ENCODE measurements at places on chromosomes 5 and 9. TPM values are rescaled to one million over a fixed set of nuclear protein-coding genes. Genes with fewer than 3 reads are reported as not detected.

TUSC1 gene
- 0.25 TPM for total RNA-seq

TAS2R1 gene
- not detected for total RNA-seq

LVRN gene
- not detected for total RNA-seq

PCDHGA4 gene
- total RNA-seq, result 0.26 TPM

KIF4B gene
- total RNA-seq, result not detected

DENND4C gene
- total RNA-seq, result 26.0 TPM

SPINK6 gene
- total RNA-seq, result not detected

PSD2 gene
- total RNA-seq, result not detected

CHSY3 gene
- total RNA-seq, result not detected

PKD2L2 gene
- total RNA-seq, result not detected

CDKN2B gene
- 1.3 TPM for total RNA-seq

ANKRD18B gene
- total RNA-seq, result 1.9 TPM

TMEFF1 gene
- total RNA-seq, result 0.50 TPM

TLE1 gene
- total RNA-seq, result 0.34 TPM

OR13C8 gene
- total RNA-seq, result not detected

MEGF10 gene
- total RNA-seq, result not detected

IL3 gene
- total RNA-seq, result 8.9 TPM

ACOT12 gene
- not detected for total RNA-seq

DEPDC1B gene
- 29.5 TPM for total RNA-seq

OTULINL gene
- 17.9 TPM for total RNA-seq

GCNT1 gene
- total RNA-seq, result 9.7 TPM

TIFAB gene
- total RNA-seq, result not detected

SMIM33 gene
- total RNA-seq, result 0.22 TPM

IFNB1 gene
- total RNA-seq, result 1.6 TPM

IFNA6 gene
- total RNA-seq, result not detected

TAF11L8 gene
- not detected for total RNA-seq

SPATA31D1 gene
- not detected for total RNA-seq

CCNO gene
- total RNA-seq, result 0.19 TPM

CEL gene
- 3.6 TPM for total RNA-seq

TCF7 gene
- 142 TPM for total RNA-seq

OBP2B gene
- total RNA-seq, result not detected

LCN10 gene
- total RNA-seq, result 0.70 TPM

Measured in activated T-cell treated with anti-CD3 and anti-CD28 coated beads, Interleukin-2, amount 50 U/mL, for 72 hours (primary cell).